RPMI8226 (cell line): ENCODE measurements at places on chromosomes 16 and 17.

DNA sequence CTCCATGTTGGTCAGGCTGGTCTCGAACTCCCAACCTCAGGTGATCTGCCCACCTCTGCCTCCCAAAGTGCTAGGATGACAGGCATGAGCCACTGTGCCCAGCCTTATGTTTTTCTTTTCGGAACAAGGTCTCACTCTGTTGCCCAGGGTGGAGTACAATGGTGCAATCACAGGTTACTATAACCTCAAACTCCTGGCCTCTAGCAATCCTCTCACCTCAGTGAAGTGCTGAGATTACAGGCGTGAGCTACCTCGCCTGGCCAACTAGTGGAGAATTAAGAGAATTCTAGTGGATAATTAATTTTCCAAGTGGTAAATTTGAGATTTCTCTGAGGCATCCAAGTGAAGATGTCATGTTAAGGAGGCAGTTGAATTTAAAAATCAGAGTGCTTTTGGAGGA is 2.9 kb upstream of the FBXO47 start:
- peak; percentile 28 for DNase-seq

DNA sequence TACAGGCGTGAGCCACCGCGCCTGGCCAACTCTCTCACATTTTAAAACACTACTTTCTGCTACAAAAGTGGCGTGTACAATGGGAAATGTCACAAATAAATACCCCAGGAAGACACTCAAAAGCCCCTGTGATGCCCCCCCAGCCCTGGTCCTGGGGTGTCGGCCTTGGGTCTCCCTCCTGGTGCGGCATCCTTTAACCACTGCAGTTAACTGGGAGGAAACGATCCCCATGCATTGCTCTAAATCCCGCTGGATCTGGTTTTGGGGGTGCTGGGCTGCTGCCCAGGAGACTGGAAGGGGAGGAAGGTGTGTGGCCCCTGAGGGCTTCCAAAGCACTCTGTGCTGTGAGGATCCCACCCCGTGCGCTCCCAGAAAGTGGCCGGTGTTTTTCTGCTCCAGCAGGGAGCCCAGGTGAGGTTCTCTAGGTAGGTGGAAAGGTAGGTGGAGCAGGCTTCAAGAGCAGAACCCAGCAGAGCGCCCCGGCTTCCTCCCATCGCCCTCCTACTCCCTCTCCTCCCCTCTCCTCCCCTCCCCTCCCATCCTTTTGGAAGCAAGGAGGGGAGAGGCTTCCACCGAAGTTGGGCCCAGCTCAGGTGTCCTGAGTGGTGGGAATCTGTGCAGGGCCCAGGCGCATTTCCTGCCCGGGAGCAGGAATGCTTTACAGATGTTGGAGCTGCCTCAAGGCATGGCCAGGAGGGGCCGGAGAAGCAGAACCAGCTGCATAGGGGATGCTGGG is 363.3 kb downstream of the SEC14L1 start:
- DNase-seq, result no peak

DNA sequence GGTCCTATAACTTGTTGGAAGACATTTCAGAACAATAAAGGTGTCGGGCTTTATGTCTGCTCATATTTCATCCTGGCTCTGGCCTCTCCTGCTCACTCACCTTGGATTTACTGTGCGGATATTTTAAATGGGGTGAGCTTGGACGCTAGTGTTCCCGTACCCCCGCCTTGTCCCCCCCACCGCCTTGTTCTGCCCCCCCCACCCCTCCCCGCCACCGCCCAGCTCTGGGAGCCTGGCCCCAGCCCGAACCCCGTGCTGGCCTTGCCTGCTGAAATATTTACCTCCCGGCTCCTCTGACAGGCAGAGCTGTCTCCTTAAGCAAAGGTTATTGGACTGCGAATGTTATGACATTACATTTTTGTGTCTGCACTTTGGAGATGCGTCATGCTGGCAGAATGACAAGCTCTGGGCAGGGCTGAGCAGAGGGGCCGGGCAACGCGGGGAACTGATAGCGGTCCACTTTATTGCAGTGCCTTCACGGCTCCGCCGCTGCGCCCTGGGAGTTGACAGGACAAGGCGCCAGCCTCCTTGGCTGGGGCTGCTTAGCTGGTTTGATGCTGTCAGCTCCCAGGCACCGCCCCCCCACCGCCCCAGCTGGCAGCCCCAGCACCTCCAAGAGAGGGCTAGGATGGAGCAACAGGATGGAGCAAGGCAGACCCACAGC is 222.5 kb upstream of the GSE1 start:
- peak; percentile 61 for DNase-seq

GRCh38 chr16:79192904-79193303 is 407.6 kb downstream of the MAF start:
- DNase-seq, result no peak

GRCh38 chr17:56739776-56740175 is 93.9 kb downstream of the C17orf67 start:
- no peak for DNase-seq

GRCh38 chr17:61285526-61286320 is 113.9 kb upstream of the TBX2 start:
- DNase-seq, result no peak

GRCh38 chr16:27431773-27432532 is 30.0 kb downstream of the IL21R start:
- DNase-seq, result no peak

DNA sequence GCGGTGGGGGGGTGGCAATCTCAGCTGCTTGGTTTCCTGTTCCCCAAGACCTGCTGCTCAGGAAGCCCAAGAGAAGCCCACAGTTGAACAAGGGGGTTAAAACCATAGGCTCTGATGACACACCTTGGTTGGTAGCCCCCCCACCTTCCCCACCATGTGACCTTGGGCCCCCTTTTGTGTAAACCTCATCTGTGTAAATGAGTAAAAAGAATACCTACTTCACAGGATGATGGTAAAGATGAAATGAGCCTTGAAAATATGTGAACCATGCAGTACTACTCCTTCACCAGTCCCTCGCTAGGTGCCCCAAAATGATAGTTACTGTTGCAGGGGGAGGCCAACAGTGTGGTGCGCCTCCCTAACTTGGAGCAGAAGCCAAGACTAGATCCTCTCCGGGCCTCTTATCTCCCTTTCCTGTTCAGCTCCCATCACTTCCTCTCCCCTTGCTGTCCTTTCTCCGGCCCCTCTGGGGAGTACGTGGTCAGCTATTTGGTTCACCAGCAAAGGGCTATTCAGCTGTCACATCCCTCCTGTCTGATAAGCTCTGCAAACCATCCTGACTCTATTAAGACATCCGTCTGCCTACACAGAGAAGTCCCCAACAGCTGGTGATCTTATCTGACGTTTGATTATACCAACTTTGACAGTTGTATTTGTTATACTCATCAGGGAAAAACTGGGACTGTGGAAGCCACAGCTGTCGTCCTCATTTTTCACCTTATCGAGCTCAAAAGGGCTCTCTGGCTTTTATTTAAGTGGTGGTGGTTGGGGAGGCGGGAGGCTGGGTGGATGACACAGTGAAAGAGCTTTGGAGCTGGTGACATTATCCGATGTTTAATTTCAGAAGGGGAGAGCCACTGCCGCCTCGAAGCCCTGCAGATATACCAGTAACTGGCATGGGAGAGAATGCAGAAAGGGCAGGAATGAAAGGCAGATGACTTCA is 19.9 kb downstream of the DCAKD start:
- no peak for DNase-seq

DNA sequence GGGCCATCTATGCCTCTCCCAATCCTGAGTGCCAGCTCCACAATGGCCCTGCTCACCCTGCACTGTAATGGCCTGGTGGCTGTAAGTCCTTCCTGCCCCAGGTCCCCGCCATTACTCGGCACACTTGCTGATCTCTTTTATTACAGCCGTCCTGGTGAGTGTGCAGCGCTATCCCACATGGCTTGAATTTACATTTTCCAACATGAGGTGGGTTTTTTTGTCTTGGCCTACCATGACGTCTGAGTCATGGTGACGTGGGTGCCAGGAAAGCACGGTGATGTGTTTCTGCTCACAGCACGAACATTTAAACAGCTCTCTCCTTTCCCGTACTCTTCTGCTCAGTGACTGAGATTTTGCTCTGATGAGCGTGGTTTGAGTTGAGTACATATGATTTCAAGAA is 55.2 kb upstream of the FOXF1 start:
- DNase-seq, result no peak

GRCh38 chr16:72228014-72228413 is 56.1 kb upstream of the PMFBP1 start:
- DNase-seq, result no peak

- peak; percentile 55 for DNase-seq
Observed at GRCh38 chr17:16980061-16980460, 8.1 kb upstream of the TNFRSF13B start.
